Spinal cord (tissue), 10 donors: ENCODE measurements at places on chromosomes 4 and X. TPM values are rescaled to one million over a fixed set of nuclear protein-coding genes. Genes with fewer than 3 reads are reported as not detected.

FRAS1 gene
- total RNA-seq = 24.0 TPM

FGFBP2 gene
- total RNA-seq = 0.79 TPM

DNA sequence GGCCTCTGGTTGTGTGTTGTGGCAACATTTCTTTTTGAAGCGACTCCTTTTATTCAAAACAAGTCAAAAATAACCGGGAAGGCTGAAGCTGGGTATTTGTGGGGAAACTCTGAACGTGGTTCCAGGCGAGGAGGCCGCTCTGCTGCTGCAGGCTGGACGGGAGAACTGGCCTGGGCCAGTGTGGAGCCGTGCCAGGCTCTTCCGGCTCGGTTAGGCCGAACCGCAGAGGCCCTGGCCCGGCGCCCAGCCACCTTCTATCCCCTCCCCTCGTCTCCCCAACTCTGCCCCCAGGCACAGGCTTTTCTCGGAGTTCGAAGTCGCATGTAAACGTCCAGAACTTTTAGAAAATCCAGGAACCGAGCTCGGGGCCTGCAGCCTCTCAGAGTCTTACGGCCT lies 2.4 kb upstream of the BCOR start:
- DNase-seq = no peak

DNA sequence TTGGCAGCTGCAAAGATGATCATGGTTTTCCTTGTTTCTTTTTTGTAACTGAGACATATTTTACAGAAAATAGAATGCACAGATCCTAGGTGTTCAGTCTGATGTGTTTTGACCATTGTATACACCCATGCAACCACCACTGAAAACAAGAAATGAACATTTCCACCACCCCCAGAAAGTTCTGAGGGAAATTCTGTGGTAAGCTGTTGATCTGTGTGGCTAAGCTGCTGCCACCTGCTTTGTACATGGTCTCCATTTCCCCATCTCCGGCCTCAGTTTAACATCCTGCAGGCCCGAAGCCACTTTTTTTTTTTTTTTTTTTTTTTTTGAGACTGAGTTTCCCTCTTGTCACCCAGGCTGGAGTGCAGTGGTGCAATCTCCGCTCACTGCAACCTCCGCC lies 65.3 kb downstream of the NYX start:
- DNase-seq = no peak
